AG08396 (cell line): ENCODE measurements at places on chromosomes 7 and 10.
A peak's percentile ranks its signal among the peaks of the same experiment; 100 is the strongest.

GRCh38 chr10:113552014-113552413, 839 bp upstream of the HABP2 start:
- DNase-seq: no peak

DNA sequence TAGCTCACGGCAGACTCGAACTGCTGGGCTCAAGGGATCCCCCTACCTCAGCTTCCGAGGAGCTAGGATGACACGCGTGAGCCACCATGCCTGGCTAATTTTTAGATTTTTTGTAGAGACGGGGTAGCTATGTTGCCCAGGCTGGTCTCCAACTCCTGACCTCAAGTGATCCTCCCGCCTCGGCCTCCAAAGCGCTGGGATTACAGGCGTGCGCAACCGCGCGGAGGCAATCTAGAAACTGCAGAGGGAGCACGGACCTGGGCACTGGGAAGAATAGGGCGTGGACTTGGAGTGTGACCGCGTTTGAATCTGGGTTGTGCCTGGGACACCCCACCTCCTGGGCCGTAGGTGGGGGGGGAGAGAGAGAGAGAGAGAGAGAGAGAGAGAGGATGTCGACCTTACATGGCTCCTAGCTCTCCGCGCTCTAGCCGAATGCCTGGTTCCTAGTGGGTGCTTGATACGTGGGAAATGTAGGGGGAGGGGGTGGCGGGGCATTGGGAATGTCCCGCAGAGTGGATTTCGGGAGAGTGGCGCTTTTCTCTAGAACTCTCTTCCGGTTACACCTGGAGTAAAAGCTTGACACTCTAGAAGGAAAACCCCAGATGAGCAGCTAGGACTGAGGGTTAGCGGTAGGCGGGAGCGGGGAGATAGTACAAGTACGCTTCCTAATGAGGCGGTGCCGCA, 1.2 kb upstream of the MAP3K8 start:
- no peak for DNase-seq

GRCh38 chr10:87585565-87586514, 73.8 kb upstream of the PAPSS2 start:
- no peak for DNase-seq

DNA sequence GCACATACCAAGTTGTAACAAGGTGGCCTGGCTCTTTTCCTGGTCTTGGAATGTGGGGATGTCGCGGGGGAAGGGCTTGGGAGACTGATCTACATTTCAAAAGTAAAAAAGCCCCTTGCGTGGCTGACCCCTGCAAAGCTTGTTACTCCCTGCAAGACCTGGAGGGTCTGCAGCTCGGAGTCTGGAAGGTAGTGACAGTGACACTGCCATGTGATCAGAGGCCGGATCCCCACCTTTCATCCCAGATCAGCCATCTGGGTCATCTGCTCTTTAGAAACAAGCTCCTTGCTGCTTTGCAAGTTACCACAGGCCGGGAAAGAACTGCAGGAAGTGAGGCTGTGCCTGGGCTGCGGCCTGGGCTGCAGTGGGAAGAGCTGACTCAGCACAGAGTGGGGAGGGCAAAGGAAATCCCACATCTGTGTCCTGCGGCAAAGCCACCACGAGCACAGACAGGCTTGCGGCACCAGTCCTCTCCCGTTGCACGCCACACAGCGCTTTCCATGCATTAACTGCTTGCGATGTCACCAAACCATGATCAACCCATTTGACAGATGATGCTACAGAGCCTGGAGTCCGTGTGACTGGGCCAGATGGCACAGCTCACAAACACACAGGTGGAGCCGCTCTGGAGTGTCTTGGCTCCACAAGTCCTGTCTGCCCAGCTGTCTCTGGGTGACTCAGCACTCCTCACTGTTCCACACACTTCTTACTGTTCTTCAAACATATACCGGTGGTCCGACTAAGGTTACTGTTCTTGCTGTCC, 97.7 kb downstream of the SH3PXD2A start:
- DNase-seq: peak; percentile 40

GRCh38 chr10:128527711-128528110, 401.5 kb upstream of the MKI67 start:
- DNase-seq: no peak

- no peak for DNase-seq
These were observed 35.2 kb downstream of the ATOH7 start for GRCh38 chr10:68196701-68197100.

- no peak for DNase-seq
These were observed 35.5 kb downstream of the TASOR2 start for GRCh38 chr10:5720182-5720581.

DNA sequence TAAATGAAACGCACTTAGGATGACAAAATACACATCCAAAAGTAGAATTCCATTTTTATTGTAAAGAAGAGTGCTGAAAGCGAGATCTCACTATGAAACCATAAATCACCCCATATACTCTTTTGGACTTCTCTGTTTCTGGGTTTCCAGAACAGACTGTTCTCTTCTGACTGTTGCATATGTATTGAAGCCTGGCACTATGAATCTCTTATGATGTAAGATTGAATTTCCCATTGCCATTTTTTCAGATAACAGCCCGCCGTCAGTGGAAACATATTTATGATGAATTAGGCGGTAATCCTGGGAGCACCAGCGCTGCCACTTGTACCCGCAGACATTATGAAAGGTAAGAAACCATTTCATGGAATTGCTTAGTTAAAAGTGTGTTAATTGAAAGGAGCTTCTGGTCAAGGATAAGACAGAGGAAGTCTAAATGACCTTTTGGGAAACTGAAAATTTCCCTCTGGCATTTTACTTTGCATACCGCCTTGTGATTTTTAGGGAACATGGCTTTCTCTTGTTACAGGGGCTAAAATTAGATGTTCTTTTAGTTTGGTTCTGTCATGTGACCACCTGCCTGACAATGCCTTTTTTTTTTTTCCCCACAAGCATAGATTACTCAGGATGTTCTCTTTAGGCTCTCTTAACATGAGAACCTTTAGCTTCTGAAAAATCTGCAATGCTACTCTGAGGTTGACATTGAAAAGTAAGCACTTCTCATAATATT, 168.1 kb downstream of the ARID5B start:
- no peak for DNase-seq

DNA sequence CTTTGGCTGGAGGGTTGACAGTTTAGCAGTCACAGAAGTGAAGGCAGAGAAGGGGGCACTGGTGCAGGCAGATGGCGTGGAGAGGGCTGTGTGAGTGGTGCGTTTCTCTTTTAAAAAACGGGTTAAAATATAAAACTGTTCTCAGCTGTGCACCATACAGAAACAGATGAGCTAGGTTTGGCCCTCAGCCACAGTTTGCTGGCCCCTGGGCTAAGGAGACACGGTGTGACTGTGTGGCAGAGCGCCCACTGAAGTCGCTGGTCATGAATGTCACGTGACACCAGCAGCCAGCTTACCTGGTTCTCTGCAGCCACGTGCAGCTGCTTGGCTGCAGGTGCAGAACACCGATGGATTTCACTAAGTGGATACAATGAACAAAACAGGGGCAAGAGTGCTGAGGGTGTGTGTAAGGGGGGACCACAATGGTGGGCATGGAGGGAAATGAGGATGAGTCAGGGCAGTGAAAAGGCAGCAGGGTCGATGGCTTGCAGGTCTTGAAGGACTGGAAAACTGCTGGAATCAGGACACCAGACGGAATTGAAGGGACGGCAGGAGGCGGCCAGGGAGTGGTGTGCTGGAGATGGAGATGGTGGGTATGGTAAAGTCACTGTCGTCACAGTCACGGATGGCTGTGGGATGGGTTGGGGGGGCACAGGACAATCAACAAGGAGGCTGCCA, 7.4 kb downstream of the ZNF746 start:
- DNase-seq: no peak

GRCh38 chr10:89959433-89960110, 258.2 kb downstream of the KIF20B start:
- DNase-seq: no peak

DNA sequence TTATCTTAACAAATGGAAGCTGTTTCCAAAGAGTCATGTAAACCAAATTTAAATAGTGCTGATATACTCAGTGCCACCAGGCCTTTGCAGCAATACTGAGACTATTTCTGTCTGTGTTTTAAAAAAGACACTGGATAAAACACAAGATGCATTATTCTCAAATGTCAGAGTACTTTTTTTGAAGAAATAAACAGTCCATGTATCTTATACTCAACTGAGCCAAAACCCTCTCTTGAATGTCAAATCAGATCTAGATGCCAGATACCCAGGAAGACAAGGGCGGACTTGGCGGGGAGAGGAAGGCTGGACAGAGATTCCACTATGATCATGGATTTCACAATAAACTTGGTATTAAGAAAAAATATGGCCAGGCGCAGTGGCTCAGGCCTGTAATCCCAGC, 127.6 kb downstream of the COBL start:
- DNase-seq: no peak

DNA sequence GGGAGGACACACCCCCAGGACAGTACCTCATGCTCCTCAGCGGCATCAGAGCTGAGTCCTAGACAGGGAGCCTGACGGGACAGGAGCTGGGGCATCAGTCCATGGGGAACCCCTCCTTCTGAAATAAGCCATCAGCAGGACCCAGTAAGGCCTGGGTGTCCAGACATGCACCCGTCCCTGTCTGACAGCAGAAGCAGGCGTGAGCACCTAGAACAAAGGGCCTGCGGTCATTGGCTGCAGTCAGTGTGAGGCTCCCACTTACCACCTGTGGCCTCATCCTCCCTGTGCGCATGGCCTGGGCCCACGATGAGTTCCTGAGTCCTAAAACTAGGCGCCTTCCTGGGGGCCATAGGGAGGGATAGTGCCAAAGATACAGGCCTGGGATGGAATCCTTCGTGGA, 484.7 kb downstream of the PTPRN2 start:
- DNase-seq: no peak

DNA sequence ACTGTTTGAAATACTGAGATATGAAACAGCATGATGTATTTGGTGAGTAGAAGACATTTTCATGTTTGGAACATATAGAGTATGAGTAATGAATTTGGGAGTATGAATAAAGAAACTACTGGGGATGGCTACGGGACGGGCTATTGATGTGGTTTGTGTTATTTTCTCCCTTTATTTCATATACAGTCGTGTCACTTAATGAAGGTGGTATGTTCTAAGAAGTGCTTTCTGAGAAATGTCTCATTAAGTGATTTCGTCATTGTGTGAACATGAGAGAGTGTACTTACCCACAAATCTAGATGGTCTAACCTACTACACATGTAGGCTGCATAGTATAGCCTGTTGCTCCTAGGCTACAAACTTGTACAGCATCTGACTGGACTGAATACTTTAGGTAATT, 106.3 kb downstream of the CCNY start:
- no peak for DNase-seq

DNA sequence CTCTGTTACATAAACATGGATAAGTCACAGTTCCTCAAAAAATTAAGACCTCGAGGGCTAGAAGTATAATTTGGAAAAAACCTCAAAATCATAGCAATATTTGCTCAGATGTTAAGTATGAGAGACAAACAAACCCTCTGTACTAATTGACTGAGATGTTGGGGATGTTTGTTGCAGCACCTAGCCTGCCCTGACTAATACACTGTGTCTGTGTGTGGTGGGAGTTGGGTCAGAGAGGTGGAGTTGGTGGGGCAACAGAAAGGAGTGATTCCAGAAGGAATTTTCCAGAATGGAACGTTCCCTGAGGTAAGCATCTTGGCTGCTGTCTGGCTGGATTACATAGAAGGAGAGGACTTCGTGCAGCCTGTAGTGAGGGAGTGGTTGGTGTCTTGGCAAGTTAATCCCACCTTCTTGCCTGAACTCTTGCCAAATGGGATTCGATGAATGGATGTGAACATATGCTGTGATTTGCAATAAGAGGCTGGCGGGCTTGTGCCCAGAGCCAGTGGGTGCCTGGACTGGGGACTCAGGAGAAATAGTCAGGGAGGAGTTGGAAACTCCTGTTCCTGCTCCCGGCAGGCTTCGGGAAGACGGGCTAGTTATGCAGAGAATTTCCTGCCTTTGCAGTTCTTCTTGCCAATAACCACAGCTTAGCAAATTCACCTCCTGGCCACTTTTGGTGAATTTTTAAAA, 9.3 kb upstream of the FAM180A start:
- peak; percentile 47 for DNase-seq

- no peak for DNase-seq
These were observed 242.2 kb downstream of the ARL4A start for GRCh38 chr7:12929476-12930140.

GRCh38 chr10:128267581-128267980, 141.4 kb upstream of the MKI67 start:
- DNase-seq: no peak

GRCh38 chr10:52637592-52637991, 135.0 kb downstream of the MBL2 start:
- DNase-seq: no peak

- no peak for DNase-seq
These were observed 442.6 kb downstream of the GFRA1 start for GRCh38 chr10:115830265-115830970.

- DNase-seq: peak; percentile 65
These were observed 113.4 kb downstream of the PTPN20 start for GRCh38 chr10:47024399-47025252.
